Central memory CD4-positive, alpha-beta T cell (primary cell): ENCODE measurements at places on chromosomes 16 and 17.

GRCh38 chr16:11333010-11333409 is 12.2 kb upstream of the RMI2 start:
- DNase-seq, result no peak

- DNase-seq, result no peak
Observed at GRCh38 chr16:48555597-48556242, 54.3 kb downstream of the N4BP1 start.

DNA sequence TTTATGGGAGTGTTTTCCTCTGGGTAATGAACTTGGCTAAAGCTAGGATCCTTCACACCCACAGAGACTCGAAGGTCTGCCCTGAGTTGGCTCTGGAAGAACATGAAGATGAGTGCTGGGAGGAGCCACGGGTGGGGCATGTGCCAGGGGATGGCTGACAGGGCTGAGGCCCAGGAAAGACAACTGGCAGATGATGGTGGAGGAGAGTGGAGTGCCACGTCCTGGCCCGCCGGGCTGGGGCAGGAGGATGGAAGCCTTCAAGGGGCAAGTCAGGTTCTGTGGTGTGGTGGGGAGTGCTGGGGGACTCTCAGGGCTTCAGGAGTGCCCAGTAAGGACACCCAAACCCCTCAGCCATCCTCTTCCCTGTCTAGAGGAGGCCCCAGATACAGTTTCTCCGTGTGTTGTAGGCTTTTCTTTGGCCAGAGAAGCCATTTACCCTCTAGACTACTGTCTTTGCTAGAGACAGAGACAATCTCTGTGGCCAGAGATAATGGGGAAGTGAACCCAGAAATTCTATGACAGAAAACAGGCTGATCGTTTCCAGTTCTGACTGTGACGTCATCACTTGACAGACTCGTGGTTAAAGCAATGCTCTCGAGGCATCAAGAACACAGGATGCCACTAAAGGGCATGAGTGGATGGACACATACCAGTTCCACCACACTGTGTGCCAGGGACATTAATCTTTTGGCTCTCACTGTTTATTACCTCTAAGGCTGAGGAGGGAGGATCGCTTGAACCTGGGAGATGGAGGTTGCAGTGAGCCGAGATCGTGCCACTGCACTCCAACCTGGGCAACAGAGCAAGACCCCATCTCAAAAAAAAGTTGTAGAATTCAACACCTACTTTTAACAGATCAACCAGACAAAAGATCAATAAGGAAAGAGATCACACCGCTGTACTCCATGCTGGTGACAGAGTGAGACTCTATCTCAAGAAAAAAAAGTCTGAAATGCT is 18.6 kb upstream of the SLC5A10 start:
- DNase-seq, result no peak

DNA sequence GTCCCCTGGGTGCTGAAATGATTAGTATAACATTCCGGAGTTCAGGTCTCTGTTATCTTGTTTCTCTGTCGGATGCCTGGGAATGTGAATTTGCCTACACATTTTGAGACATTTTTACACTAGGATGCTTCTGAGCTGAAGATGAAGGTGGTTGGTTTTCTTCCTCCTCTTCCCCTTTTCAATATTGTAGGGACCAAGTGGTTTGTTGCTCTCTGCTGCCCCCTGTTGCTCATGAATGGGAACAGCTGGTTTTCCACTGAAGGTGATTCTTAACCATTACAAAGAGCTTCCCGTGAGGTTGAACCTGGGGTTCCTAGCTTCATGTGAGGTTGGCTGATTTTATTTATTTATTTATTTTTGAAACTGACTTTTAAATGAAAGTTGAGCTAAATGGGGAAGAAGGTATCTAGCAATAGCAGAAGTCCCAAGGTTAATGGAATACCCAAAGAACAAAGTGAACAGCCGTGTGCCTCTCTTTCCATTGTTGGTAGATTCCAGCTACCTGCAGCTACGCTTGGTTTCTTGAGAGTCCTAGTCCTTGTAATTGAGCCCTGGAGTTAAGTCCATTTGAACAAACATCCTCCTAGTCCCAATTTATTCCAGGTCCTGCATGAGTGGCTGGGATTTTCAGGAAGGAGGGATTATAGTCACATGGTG is 983.9 kb upstream of the EEF2KMT start:
- no peak for DNase-seq

GRCh38 chr16:2470603-2471015 is 488 bp upstream of the NTN3 start:
- DNase-seq, result no peak

GRCh38 chr17:55420067-55420775 is 1.4 kb downstream of the MMD start:
- DNase-seq, result peak; percentile 37

GRCh38 chr16:70553645-70554044 is 30.0 kb downstream of the SF3B3 start:
- DNase-seq, result no peak

DNA sequence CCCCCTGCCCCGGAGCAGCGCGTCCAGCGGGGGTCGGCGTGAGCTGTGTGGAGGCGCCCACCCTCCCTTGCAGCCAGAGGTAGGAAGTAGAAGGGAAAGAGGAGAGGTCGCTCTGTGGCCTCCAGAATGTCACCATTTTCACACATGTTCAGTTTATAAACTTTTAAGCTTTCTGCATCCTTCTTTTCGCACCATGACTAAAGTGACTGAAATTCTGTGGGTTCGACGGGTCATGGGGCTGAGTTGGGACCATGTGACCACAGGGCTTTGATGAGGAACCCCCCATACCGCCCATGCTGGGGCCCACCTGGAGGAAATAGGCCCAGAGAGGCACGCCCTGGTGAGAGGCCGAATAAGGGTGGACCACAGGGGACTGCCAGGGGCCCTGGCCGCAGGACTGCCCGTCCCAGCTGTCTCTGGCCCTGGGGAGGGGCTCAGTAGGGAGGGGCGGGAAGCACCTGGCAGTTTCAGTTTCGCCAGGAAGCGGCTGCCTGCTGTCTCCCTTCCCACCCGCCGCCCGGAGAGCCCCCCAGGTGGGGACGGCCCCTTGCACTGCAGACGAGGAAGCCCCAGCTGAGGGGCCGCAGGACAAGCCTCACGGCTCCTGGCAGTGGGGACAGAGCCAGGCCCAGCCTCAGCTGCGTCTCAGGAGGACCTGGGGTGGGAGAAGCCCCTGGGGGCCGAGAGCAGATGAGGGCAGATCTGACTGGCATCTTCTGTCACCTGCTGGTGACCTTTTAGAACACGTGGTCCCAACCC is 9.0 kb downstream of the CBFA2T3 start:
- peak; percentile 7 for DNase-seq

DNA sequence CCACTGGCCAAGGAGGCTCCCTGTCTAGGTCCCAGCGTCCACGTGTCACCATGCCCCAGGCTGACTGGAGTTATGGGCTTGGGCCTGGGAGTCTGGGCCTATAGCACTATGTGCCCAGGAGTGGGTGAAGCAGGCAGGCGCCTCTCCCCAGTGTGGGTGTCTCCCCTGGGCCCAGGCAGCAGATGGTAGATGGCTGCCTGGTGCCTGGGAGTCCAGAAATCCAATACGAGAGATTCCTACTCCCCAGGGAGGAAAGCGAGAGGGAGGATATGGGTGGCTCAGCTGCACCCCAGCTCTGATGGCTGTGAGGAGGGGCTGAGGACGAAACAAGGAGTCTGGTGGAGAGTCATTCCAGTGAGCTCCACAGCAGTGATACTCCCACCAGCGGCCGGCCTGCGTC is 5.0 kb downstream of the KCNH6 start:
- no peak for DNase-seq

DNA sequence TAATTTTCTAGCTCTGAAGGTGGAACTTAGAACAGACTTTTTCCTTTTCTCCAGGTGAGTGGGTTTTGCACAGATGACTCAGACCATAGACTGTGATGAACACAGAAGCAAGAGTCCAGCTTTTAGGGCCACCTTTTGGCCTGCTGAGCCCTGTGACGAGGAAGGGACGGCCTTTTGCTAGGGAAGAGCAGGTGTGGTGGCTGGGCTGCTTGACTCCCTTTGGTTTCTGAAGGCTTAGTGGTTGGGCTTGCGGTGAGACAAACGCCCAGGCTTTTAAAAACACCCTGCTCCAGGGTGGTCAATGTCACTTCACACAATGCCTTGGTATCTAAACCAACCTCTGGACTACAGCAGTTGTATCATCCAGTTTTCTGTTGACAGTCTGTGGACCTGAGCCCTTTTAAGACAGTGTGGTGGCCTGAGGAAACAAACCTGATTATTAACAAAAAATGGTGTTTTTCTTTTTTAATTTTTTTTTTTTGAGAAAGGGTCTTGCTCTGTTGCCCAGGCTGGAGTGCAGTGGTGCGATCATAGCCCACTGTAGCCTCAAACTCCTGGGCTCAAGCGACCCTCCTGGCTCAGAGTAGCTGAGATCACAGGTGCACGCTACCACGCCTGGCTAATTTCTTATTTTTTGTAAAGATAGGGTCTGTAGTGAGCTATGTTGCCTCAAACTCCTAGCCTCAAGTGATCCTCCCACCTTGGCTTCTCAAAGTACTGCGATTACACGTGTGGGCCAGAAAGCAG is 134.0 kb downstream of the SNX29 start:
- DNase-seq, result no peak

DNA sequence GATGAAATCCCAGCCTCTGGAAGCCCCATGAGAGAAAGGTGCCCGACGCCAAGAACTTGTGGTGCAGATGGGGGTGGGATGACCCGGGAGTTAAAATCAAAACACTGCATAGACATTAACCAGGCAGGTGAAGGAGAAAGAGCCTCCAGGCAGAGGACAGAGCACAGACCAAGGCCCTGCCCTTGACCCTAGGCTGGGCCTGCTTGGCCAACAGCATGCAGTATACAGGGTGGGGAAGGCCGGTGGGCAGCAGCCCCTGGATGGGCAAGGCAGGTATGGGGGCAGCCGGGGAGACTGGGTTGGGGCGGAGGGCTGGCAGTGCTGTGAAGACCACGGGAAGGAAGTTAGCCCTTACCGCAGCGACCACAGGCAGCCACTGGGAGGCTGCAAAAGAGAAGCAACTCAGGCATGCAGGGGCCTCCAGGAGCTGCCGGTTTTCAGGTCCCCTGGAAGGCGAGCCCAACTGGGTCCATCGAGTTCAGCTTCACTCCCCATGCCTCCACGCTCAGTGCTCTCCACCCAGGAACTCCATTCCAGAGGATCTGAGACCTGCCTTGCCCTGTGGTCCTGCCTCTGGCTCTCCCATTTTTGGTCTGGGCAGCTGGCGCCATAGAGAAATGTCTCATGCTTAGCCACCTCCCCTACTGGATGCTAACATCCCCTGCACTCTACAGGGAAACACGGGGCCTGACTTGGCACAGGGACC is 81.2 kb downstream of the C16orf95 start:
- no peak for DNase-seq

DNA sequence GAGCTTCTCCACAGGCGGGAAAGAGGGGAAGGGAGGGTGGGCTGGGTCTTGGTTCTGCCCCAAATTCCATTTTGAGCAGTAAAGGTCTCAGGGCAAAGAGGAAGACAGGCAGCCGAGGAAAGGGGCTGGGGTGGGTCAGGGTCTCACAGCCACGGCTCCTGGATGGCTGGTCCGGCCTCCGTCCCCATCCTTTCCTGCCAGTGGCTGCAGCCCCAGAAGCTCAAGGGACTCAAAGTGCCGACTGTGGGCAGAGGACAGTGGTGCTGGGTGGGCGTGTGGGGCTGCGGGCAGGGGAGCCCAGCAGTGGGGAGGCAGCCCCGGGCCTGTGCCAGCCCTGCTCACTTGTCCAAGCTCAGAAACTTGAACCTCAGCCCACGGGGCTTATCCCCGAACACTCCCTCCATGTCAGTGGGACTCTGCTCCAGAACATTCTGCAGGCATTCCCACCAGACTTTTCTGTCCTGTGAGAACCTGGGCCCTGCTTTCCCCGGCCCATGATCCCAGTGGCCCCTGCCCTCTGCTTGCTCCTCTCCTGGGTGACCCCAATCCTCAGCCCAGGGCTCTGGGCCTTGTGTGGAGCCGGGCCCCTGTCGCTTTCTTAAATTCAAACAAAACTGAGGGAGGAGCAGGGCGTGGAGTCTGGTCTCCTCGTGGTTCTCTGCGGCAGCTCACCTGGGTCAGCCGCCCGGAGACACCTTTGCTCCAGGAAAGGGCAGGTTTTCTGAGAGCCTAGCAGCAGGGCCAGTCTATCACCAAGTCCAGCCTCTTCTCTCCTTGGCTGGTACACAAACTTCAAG is 117.8 kb upstream of the METRNL start:
- DNase-seq, result no peak

DNA sequence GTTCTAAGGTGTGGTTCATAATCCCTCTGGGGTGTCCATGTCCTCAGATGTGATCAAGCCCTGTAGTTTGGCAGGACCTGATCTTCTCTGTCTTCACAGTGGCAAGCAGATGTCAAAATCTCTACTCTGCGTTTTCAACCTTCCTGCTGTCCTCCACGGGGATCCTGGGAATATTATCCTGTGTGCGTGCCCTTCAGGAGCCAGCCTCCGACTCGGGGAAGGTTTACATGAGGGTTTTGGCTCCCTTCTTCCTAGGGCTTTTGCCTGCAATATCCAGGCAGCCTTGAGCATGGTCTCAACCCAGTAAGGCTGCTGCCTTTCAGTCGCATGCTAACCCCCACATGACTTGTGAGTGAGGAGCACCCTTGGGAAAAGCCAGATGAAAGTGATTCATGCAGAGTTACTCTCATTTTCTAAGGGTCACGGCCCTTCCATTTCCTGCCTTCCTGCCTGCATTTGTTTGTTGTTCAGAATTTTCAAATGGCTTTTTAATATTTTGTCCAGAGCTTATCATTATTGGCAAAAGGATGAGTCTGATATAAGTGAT is 202.2 kb upstream of the CHMP6 start:
- DNase-seq, result no peak

GRCh38 chr17:77374170-77374936 is 233.6 kb downstream of the SEC14L1 start:
- peak; percentile 74 for DNase-seq

DNA sequence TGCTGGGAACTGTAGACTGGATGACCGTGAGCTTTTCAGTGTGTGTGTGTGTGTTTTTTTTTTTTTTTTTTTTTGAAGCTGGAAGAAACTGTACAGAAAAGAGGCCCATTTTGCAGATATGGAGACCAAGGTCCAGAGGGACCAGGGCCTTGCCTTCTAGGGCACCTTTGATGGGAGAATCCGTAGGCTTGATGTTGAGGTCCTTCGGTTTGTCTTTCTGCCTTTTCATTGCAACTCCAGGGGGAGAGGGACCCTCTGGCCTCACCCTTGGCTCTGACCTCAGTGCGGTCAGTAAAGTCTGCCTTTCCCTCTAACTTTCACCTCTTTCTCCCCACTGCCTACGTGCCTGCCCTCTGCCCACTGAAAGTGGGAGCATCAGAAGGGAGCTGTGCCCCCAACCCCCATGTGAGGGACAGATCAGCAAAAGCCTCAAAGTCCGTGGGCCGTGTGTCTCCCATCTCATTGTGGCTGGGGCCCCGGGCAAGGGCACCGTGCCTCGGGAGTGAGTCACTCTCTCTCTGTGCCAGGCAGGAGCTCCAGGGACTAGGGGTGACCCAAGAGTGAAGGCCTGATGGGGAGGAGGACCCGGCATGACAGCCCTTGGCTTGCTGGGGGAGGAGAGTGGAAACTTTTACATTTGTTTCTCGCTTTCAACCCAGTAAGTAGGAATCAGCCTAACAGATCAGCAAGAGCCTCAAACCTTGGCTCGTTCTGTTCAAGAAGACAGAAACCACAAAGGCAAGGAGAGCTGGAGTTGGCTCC is 123.6 kb downstream of the CMIP start:
- no peak for DNase-seq

GRCh38 chr17:63458478-63458877 is 12.4 kb upstream of the CYB561 start:
- no peak for DNase-seq
